ENCODE measurements at places on chromosomes 5 and 9.

DNA sequence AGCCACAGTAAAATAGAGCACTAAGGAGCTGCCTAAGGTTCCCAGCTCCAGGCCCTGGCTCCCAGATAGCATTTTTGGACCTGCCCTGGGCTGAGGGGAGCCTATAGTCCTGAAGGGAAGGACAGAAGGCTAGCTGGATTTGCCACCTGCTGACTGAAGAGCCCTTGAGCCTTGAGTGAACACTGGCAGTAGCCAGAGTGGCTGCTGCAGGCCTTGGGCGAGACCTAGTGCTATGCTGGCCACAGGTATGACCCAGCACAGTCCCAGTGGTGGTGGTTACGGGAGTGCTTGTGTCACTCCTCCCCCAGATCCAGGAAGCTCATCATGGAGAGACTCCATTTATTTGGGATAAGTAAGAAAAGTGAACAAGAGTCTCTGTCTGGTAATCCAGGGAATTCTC, 10.3 kb upstream of the STX17 start:
- DNase-seq, result no peak

GRCh38 chr5:131630208-131630962, 4.6 kb downstream of the RAPGEF6 start:
- DNase-seq, result no peak

DNA sequence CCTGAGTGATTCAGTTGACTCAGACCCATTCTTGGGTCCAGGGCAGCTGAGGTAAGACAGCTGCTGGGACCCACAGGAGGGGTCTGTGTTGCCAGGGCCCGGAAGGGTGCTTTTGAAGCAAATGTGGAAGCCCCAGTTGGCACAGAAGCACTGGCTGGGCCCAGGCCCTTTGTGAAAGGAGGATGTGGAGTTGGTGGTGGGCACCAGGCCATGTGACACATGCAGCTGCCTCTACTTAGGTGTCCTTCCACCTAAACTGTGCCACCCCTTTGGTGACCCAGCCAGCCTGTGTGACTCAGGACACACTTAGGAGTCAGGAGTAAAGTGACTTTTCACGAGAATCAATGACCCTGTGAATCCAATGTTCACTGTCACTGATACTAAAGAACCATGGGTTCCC, 114.3 kb upstream of the SLC25A48 start:
- no peak for DNase-seq

- no peak for DNase-seq
Measured at GRCh38 chr9:5842929-5843793, 10.2 kb upstream of the ERMP1 start.

- no peak for DNase-seq
Measured at GRCh38 chr5:2300421-2300820, 417.7 kb upstream of the IRX4 start.

DNA sequence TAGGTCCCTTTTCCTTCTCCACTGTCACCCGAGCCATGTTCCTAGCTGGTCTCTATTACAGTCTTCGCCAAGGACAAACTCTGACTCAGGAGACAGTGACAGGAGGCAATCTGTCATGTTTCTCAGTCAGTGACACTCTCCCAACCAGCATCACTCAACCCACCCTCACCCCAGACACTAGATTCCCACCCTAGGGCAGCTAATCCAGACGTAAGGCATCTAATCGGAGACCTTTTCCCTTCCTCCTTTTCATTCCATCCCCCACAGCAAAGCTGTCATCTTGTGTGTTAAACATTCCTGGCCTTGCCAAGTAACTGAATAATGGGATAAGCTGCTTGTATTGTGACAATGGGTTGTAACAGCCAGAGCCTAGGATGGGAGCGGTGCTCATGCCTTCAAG, 95.2 kb downstream of the SNX18 start:
- DNase-seq, result no peak

- no peak for DNase-seq
Measured at GRCh38 chr9:79259858-79260257, 311.9 kb upstream of the TLE4 start.

DNA sequence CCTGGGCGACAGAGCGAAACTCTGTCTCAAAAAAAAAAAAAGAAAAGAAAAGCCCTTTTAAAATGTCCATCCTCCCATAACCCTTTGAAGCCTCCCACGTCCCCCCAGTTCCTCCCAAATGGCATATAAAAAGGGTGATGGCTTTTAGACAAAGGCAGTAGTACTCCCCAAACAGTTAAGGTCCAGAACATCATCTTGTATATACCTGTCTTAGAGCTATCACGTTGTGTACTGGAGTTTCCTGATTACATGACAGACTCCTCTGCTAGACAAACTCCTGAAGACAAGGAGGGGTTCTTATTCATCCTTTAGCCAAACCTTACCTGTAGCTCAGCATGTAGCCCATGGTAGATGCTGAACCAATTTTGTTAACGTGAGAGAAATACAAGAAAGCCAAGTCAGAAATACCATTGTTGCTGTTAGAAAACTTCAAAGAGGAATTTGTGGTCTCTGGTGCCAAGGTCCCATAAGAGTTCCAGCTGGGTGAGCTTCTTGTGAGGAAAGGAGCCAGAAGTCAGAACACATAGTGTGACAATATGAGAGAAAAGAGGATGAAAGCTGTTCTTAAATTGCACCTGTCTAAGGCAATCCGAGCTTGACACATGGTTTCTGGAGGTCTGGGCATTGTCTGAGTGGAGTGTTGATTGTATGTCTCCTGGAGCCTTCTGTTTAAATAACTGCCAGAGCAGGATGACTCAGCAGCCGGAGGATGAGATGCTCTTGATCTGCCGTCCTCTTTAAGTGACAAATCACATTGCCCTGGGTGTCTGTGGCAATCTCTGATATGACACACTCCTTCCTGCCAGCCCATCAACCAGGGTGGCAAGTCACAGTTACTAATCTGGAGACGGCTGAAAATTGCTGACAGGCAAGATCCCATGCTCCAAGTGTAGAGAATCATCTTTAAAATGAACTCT, 69.1 kb downstream of the ARRDC3 start:
- peak; percentile 62 for DNase-seq

DNA sequence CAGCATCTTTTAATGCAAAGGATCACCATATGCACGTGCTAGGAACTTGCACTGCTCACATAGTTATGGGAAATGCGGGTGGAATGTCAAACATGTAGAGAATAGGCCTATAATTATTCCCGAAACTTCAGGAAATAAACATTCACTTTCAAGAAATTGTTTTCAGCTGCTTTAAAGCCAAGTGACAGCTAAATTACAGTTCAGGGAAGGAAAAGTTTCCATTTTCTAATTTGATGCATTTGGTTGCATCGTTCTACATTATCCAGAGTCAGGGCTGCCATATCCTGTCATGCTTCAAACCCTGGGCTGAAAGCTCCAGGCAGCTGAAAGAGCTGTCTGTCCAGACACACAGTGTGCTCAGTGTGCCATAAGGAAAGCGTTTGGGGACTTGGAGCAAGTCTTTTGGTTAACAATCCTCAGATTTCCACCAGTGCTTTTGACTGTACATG, 518.1 kb downstream of the CSNK1G3 start:
- DNase-seq, result no peak

GRCh38 chr5:69225860-69226259, 8.8 kb upstream of the CDK7 start:
- no peak for DNase-seq

- DNase-seq, result no peak
Measured at GRCh38 chr5:135830876-135831275, 3.6 kb upstream of the SLC25A48 start.

GRCh38 chr5:168601972-168602371, 22.8 kb upstream of the PANK3 start:
- no peak for DNase-seq

DNA sequence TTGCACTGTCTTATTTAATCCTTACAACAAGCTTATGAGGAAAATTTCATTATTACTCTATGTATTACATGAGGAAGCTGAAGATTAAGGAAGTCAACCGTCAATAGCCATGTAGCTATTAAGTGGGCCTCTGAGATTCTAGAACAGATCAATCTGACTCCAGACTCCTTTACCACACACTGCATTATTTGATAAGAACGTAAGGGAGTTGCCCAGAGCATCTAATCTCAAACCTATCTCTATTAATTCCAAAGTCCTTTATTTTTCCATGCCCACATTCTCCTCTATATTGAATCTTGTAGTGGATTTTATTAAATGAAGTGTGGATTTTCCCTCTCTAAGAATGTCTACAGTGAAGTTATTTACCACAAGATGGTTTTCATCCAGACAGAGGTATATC, 118.2 kb upstream of the MTAP start:
- DNase-seq, result no peak

DNA sequence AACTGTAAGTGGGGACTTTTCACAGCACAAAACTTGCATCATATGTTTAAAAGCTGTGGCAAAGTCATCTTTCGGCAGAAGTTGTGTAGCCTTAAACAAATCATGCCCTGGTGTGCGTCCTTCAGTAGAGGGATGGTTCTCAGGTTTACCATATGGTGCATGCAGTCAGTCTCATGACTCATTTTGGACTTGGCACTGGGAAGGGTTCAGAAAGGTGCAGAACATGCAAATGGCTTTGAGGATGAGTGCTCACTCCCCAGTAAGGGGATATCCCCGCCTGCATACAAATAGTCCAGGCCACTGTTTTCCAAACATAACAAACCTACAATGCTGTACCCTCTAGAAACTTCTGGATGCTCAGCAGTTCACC, 260.3 kb downstream of the NDUFS4 start:
- DNase-seq, result no peak

DNA sequence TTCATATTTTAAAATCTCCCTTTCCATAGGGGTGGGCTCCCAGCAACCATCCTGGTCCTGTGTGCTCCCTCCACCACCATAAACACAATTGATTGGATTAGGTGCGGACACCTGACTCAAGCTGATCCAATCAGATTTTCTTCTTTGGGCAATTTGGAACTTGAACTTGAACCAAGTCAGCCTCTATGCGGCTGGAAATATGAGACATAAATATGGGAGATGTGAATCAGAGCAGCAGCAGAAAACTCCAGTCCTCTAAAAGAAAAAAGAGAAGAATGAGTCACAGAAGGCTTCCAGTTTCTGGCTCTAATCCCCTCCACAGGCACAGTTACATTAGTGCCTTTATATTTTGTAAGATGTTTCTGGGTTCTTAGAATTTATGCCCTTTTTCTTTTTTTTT, 306.6 kb downstream of the MLLT3 start:
- no peak for DNase-seq

- no peak for DNase-seq
Measured at GRCh38 chr5:136992796-136993489, 506.2 kb downstream of the SPOCK1 start.

- DNase-seq, result no peak
Measured at GRCh38 chr5:171845857-171846256, 60.2 kb downstream of the SMIM23 start.

GRCh38 chr9:113446323-113446740, 17.2 kb upstream of the RGS3 start:
- DNase-seq, result no peak

All from stimulated activated CD8-positive, alpha-beta memory T cell treated with anti-CD3 and anti-CD28 coated beads, Interleukin-4, amount 100 ng/mL, for 1 hour (primary cell).